Pancreas (tissue), 10 donors: ENCODE measurements at places on chromosomes 2 and 18. TPM values are rescaled to one million over a fixed set of nuclear protein-coding genes. Genes with fewer than 3 reads are reported as not detected.

Gene KCNJ3
- 1.4 TPM for total RNA-seq

GRCh38 chr2:69340101-69340775 is 46.8 kb downstream of the GFPT1 start:
- H3K4me1 ChIP-seq, result no peaks in the 10 kb centered on the region
- peaks cover 55% of the 10 kb centered on the region for H3K36me3 ChIP-seq
- H3K4me3 ChIP-seq, result no peak overlapping the region
- H3K27ac ChIP-seq, result no peak overlapping the region
- no peak for DNase-seq
- H3K27me3 ChIP-seq, result no peaks in the 10 kb centered on the region

DNA sequence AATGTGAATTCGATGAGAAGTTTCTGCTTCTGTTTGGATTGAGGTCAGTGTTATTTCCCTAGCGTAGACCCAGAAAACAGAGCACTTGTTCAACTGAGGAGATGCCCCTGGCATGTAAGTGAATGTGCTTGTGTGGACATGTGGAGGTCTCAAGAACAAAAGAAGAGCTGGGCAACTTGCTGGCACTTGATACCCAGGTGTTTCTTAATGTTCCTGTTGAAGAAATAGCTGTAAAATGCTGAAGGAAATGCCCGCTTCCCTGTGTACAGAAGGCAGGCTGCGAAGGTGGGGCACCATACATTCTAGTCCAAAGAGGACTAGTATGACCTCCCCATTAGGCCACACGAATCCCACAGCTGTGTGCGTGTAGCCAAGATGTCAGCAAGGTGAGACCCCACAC is 9.8 kb upstream of the LBH start:
- no peaks in the 10 kb centered on the region for H3K36me3 ChIP-seq
- H3K27me3 ChIP-seq, result no peaks in the 10 kb centered on the region
- DNase-seq, result no peak
- H3K4me3 ChIP-seq, result no peak overlapping the region
- H3K4me1 ChIP-seq, result peaks cover 22% of the 10 kb centered on the region

Gene CD8B2
- total RNA-seq, result not detected

DNA sequence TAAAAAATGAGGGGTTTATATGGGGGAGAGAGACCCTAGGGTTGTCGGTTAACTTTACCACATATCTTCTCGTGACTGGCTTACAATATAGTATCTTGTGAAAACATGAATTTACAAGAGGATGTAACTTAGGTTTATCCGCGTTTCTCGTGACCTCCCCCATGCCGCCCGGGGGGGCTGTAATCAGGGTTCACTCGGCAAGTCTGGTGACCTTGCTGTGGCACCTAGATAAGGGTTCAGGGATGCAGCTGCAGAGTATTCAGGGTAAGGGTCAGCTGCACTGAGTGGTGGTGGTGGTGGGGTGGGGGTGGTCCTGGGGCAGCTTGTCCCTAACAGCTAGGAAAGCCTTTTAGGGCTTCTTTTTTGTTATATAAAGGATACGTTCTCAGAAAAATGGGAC is 112.3 kb downstream of the LYPD1 start:
- DNase-seq, result no peak
- no peaks in the 10 kb centered on the region for H3K4me1 ChIP-seq
- H3K27me3 ChIP-seq, result no peaks in the 10 kb centered on the region
- no peak overlapping the region for H3K4me3 ChIP-seq
- no peak overlapping the region for H3K27ac ChIP-seq

DNA sequence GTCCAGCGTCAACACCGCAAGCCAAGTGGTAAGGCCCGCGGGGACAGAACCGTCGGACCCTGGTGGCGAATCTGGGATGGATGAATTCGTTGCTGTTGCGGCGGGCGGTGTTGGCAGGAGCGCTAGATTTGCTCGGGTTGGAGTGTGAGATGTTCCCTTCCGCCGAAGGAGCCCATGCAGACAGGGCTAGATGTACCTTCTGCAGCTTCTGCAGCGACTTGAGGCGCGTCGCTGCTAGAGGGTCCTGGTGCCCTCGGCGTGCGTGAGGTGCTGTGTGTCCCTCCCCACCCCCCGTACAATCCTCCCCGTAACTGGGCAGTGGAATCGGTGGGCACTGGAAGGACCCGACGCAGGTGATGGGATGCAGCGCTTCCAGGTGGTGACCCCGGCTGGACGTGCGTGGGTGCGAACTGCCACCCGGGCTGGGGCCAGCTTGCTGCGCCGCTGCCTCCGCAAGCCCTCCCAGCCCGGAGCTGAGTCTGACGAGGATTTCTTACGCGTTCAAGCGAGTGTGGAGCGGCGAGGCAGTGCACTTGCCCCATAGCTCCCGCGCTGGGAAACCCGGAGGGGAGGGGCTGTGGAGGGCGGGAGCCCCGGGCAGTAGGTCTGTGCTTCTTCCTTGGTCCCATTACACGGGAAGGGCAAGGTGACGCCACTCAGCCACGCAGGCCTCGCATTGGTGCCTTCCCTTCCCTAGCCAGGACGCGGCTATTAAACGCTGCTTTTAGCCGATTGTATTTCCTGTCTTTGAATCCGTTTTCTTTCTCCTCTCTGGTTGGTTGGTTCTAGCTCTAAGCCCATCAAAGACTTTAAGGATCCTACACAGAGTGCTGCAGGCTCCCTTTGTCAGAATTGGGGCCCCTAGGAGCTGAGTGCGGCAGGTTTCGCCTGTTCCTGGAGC is 34.2 kb downstream of the CHRNA1 start:
- no peak overlapping the region for H3K27ac ChIP-seq
- DNase-seq, result no peak
- H3K4me1 ChIP-seq, result no peaks in the 10 kb centered on the region
- H3K36me3 ChIP-seq, result no peaks in the 10 kb centered on the region
- no peaks in the 10 kb centered on the region for H3K27me3 ChIP-seq

GRCh38 chr18:26034850-26035497 is 55.4 kb downstream of the SS18 start:
- H3K4me3 ChIP-seq, result no peak overlapping the region
- no peaks in the 10 kb centered on the region for H3K27me3 ChIP-seq
- peaks cover 9% of the 10 kb centered on the region for H3K4me1 ChIP-seq
- H3K27ac ChIP-seq, result no peak overlapping the region
- H3K36me3 ChIP-seq, result no peaks in the 10 kb centered on the region

Gene MARCO
- 0.76 TPM for total RNA-seq

Gene TMEM182
- 1.8 TPM for total RNA-seq

DNA sequence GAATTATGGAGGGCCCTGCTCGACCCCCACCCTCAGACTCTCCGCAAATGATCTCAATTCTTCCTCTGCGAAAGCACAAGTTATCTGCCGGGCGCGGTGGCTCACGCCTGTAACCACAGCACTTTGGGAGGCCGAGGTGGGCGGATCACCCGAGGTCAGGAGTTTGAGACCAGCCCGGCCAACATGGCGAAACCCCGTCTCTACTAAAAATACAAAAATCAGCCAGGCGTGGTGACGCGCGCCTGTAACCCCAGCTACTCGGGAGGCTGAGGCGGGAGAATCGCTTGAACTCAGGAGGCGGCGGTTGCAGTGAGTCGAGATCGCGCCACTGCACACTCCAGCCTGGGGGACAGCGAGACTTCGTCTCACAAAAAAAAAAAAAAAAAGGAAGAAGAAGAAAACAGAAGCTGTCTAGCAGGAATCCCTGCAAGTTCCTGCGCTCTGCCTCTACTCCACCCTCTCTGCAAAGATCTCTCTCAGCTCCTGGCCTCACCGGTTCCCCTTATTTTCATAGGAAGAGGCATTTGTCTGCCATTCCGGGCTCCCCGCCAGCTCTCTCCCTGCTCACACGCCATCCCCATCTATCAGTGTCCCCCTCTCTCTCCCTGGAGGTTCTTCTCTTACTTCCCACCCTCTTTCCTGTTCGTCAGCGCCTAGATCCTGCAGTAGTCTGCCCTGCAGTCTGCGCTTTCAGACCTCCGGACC is 13.5 kb upstream of the COLEC12 start:
- H3K4me1 ChIP-seq, result no peaks in the 10 kb centered on the region
- no peak overlapping the region for H3K4me3 ChIP-seq
- DNase-seq, result no peak
- H3K36me3 ChIP-seq, result no peaks in the 10 kb centered on the region
- H3K27ac ChIP-seq, result no peak overlapping the region
- no peaks in the 10 kb centered on the region for H3K27me3 ChIP-seq

Gene FOXI3
- total RNA-seq, result not detected

DNA sequence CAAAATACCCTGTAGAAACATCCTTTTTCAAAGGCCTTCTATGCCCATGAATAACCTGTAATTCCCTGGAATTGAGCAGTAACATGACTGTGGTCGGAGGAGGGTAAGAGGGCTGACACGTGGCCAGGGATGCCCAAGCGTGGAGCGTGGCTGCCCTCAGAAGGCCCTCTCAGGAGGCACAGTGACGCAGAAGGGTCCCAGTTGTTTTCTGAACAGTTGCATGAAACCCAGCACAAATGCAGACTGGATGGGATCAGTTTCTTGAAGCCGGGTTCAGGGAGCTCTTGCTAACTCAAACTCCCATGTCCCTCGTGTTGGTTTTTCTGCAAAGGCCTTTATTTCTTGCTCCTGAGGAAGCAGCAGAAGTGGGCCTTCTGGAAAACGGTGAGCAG is 237.0 kb downstream of the ALPK2 start:
- DNase-seq, result no peak
- no peak overlapping the region for H3K27ac ChIP-seq
- H3K36me3 ChIP-seq, result peaks cover 16% of the 10 kb centered on the region
- H3K4me1 ChIP-seq, result no peaks in the 10 kb centered on the region

DNA sequence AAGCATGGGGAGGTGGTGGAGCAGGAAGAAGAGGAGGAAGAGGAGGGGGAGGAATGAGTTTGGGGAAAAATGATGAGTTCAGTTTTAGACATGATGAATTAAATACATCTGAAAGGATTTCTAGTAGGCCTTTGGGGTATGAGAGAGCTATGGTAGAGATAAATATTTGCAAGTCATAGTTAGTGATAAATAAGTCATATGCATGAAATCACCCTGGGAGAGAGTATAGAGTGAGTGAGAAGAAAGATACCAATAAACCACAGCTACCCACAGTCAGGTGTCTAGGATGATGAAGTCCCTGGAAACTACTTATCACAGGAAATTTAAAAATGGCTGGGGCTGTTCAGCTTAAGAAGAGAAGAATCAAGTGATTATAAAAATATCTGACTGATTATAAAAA is 240.5 kb downstream of the RDH14 start:
- DNase-seq, result no peak
- H3K4me3 ChIP-seq, result no peak overlapping the region
- H3K4me1 ChIP-seq, result no peaks in the 10 kb centered on the region
- H3K27me3 ChIP-seq, result no peaks in the 10 kb centered on the region

- H3K36me3 ChIP-seq, result no peaks in the 10 kb centered on the region
- H3K4me1 ChIP-seq, result no peaks in the 10 kb centered on the region
- H3K27me3 ChIP-seq, result no peaks in the 10 kb centered on the region
- no peak overlapping the region for H3K4me3 ChIP-seq
- H3K27ac ChIP-seq, result no peak overlapping the region
Observed at GRCh38 chr2:113799375-113799774, 42.9 kb upstream of the SLC35F5 start.

GRCh38 chr18:5461041-5461440 is 82.8 kb downstream of the EPB41L3 start:
- H3K27me3 ChIP-seq, result no peaks in the 10 kb centered on the region
- no peaks in the 10 kb centered on the region for H3K36me3 ChIP-seq
- no peak overlapping the region for H3K27ac ChIP-seq
- DNase-seq, result no peak
- H3K4me1 ChIP-seq, result no peaks in the 10 kb centered on the region
- H3K4me3 ChIP-seq, result no peak overlapping the region

GRCh38 chr2:133667085-133667484 is 98.8 kb upstream of the NCKAP5 start:
- H3K27me3 ChIP-seq, result no peaks in the 10 kb centered on the region
- DNase-seq, result no peak
- no peaks in the 10 kb centered on the region for H3K4me1 ChIP-seq
- H3K4me3 ChIP-seq, result no peak overlapping the region

- H3K36me3 ChIP-seq, result no peaks in the 10 kb centered on the region
- H3K4me1 ChIP-seq, result peaks cover 11% of the 10 kb centered on the region
- H3K4me3 ChIP-seq, result no peak overlapping the region
- no peak overlapping the region for H3K27ac ChIP-seq
- no peak for DNase-seq
Observed at GRCh38 chr2:208251098-208251497, 3.8 kb downstream of the IDH1 start.

Gene PCARE
- total RNA-seq, result not detected

DNA sequence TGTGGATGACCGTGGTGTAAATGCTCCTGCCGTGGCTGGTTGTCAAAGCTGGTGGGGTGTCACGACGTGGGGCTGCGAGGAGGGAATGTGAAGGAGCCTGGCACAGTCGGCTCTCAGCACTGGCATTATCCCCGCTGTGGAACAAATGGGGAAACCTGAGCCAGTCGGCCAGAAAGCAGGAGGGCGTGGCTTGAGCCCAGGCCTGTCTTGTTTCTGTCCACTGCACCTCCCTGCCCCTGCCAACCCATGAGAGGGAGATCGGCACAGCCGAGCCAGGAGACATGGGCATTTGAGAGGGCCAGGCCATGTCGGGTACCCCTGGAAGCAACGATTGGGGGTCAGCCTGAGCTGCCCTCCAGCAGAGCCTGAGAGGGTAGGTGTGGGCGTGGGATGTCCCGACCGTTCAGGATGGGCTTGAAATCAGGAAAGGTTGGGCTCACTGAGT is 44.5 kb downstream of the PDIA6 start:
- DNase-seq, result no peak
- H3K4me1 ChIP-seq, result no peaks in the 10 kb centered on the region
- H3K27ac ChIP-seq, result no peak overlapping the region
- H3K36me3 ChIP-seq, result no peaks in the 10 kb centered on the region

GRCh38 chr2:66236816-66237802 is 197.8 kb upstream of the MEIS1 start:
- H3K4me1 ChIP-seq, result no peaks in the 10 kb centered on the region
- DNase-seq, result no peak
- no peak overlapping the region for H3K27ac ChIP-seq
- no peaks in the 10 kb centered on the region for H3K27me3 ChIP-seq

- H3K27me3 ChIP-seq, result no peaks in the 10 kb centered on the region
- H3K36me3 ChIP-seq, result no peaks in the 10 kb centered on the region
- DNase-seq, result no peak
- no peak overlapping the region for H3K27ac ChIP-seq
- no peaks in the 10 kb centered on the region for H3K4me1 ChIP-seq
- no peak overlapping the region for H3K4me3 ChIP-seq
Observed at GRCh38 chr18:68498185-68498584, 216.7 kb downstream of the TMX3 start.
